H4 (cell line): ENCODE measurements at places on chromosomes 16 and 17.

- no peak for DNase-seq
Measured at GRCh38 chr17:8706431-8706830, 38.2 kb downstream of the CCDC42 start.

DNA sequence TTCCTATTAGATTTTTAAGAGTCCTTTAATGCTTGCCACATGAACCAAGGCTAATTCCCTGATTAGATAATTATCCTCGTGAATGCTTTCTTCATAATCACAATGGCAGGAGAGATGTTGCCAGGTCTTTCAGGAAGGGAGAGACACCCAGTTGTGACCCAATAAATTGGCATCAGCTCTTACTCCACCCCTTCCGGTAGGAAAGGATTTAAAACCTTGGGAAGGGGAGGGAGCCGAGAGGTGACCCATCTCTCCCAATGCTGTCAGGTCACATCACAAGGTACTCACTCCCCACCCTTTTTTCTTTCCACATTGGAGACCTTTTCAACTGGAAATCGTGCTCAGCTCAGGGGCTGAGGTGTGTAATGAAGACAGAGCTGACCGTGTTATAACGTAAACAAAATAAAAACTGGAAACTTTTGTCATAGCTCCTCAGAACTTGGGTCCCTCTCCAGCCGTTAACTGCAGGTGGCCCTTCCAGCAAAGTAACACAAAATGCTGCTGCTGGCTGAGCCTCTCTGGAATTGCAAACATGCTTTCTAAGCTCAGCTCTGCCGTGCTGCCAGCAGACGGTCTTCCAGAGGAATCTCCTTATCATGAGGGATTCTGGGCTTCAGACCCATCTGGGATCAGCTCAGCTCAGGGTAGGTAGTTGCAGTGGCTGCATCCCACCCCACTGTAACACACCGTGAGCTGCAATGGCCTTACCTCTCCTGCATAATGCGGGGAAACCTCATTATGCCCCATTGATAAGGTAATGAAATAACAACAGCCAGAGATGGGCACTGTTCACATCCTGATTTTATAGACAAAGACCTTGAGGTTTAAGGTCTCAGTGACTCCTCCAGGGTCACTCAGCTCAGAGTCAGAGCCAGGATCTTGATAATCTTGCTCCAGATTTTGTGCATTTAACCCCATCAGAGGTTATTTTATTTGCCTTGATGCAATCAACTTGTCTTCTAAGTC lies 15.6 kb downstream of the TMEM100 start:
- DNase-seq: no peak

DNA sequence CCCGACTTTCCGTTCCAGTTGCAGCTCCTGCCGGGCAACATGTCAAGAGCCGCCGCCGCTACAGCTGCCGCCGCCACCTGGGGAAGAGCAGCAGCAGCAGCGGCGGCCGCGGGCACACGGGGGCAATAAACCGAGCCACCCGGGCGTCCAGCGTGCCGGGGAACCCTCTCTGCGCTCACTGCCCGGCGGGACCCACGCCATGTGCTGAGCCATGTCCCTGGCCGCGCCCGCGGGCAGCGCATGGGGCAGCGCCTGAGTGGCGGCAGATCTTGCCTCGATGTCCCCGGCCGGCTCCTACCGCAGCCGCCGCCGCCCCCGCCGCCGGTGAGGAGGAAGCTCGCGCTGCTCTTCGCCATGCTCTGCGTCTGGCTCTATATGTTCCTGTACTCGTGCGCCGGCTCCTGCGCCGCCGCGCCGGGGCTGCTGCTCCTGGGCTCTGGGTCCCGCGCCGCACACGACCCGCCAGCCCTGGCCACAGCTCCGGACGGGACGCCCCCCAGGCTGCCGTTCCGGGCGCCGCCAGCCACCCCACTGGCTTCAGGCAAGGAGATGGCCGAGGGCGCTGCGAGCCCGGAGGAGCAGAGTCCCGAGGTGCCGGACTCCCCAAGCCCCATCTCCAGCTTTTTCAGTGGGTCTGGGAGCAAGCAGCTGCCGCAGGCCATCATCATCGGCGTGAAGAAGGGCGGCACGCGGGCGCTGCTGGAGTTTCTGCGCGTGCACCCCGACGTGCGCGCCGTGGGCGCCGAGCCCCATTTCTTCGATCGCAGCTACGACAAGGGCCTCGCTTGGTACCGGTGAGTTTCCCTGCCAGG lies 604 bp downstream of the HS3ST3B1 start:
- DNase-seq: no peak

DNA sequence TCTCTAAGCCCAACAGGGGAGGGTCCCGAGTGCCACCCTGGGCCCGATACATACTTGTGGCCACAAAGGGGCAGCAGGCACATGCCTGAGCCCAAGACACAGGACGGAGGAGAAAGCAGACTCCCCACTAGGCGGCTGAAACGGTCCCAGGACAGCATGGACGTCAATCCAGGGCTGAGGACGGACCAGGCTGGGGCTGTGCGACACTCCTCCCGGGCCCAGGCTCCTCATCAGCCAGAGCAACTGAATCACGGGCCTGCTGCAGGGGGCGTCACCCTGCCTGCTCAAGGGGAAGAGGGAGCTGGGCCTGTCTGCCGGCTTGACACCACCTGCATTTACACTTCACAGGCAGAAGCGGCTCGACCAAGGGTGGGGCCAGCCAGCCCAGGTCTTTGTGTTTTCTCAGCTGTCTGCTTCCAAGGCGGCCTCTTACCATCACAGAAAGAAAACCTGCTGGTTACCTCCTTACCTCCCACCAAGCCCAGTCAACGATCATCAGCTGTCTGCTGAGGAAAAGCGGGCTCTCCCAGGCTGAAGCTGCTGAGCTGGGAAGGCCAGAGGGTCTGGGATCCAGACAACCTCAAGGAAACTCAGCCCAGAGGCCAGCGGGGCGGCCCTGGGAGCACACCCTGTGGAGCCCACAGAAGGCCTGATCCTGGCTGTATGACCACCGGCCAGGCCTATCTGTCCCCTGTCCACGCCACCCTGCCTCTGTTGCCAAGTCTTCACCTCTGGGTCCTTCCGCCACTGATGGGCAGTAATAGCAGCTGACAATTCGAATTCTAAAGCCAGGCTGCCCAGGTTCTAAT lies 26.4 kb downstream of the KIFC3 start:
- DNase-seq: no peak

GRCh38 chr17:63516910-63517824 lies 6.0 kb upstream of the KCNH6 start:
- DNase-seq: peak; percentile 66

GRCh38 chr17:66850692-66851091 lies 15.8 kb downstream of the CACNG5 start:
- no peak for DNase-seq

GRCh38 chr16:49344401-49344800 lies 29.2 kb upstream of the C16orf78 start:
- no peak for DNase-seq
